ENCODE measurements at places on chromosomes 3 and 15. TPM values are rescaled to one million over a fixed set of nuclear protein-coding genes. Genes with fewer than 3 reads are reported as not detected.
A peak's percentile ranks its signal among the peaks of the same experiment; 100 is the strongest.

GRCh38 chr3:2976212-2976611, 134.0 kb downstream of the IL5RA start:
- DNase-seq: no peak

DNA sequence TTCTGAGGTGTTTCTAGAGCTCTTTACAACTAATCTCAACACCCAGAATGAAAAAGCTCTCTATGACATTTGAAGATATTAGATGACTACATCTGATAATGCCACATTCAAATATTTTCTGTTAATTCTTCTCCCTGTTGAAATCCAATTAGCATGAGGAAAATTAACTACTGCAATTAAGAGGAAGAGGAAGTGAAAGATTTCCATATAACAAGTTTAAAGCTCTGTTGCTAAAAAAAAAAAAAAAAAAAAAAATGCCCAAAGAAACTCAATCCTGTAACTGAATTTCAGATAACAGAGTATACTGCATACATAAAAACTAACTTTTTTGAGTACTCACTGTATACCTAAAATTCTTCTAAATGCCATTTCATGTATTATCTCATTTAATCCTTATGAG, 109.8 kb downstream of the TNIK start:
- DNase-seq: no peak

The CISH gene
- 0.86 TPM for total RNA-seq

The SLCO2A1 gene
- 0.43 TPM for total RNA-seq

DNA sequence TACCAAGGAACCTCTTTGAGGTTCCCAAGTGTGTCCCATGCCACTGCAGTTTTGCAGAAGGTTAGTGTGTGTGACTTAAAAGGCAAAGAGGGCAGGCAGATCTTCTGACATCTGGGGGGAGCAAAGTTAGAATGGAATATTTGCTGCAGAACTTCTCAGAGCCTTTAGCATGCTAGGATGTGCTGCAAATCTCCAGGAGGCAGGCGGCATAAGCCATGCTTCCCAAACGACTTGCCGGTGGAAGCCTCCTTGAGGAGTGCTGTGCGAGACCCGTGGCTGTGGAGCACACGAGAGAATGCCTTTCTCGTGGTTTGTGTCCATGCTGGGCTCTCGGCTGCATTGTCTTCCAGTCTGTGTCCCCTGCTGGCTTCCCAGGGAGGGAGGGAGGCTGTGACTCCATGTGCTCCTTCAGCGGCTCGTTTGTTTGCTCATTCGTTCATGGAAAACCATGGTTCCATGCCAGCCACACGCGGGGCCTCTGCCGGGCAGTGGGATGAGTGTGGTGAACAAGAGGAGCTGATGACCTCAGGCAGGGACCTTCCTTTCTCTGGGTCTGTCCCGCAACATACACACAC, 13.8 kb downstream of the HDAC11 start:
- DNase-seq: no peak

- peak; percentile 1 for DNase-seq
These were observed 75.7 kb upstream of the GADL1 start for GRCh38 chr3:30970183-30970582.

Data from fibroblast of villous mesenchyme (primary cell).